ENCODE measurements at places on chromosomes 2 and 18.

DNA sequence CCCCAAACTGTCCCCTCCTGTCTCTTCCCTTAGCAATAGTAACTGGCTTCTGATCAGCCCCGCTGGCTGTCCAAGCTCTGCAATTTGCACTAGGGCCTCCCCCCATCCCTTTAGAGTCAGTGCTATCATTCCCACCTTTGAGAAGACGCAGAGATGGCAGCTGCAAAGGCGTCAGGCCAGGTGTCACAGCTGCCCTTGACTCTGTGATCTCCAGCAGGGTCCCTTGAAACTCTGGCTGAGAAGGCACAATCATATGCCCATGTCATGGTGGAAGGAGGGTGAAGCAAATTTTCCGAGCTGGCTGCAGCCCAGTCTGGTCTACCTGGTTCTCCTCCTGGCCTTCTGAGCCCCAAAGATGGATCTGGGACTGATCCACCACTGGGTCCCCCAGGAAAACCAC is 49.2 kb upstream of the TEX51 start:
- no peak for DNase-seq

DNA sequence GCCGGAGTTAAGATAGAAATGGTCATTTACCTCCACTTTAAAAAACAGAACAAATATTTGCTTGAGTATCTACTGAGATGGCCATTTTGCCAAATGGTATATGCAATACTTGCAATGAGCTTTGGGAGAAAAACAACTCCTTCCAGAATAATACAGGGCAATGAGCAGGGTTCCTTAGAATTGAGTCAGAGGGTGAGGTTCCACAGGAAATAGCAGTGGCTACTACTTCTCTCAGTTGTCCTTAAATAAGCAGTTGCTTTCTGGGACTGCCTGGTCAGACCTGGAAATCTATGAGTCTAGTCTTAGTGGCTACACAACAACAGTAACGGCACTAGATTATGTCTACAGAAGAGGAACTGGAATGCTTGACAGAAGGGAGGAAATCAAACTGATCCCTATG is 80.9 kb upstream of the CCDC85A start:
- DNase-seq = no peak

DNA sequence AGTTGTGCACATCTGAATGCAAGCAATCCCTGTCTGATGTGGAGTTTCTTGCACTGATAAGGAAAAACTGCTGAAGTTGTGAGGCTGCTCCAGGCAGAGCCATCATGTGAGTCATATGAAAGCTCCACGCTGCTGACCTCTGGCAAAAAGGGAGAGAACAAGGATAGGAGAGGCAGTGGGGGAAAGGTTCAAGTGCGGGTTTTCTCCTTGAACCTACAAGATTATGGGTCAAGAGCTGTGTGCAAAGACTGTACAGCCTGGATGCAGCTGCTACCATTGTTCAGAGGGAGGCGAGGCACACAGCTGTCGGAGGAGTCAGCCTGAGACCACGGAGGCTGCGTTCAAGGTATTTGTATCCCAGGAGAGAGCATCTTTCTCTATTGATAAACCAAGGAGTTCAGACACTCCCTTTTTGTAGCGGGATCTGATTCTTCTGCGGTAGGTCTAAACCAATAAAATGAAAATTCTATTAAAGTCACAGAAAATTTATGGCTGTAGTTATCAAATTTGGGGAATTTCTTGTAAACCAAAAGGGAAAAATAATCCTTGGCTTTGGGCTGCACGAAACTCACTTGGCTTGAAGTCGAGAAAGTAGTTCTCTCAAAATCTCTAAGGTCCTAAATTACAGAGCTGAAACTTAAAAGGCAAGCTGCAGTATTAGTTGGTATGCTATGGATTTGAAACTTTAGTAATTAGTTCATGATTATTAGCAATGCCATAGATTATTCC is at the start of gene CDK15:
Gene CDK15 (plus strand): TSS at position 96 of the 729 bp plus-strand sequence. CDS start 128 bp downstream, at position 224.
- DNase-seq = peak; percentile 63

DNA sequence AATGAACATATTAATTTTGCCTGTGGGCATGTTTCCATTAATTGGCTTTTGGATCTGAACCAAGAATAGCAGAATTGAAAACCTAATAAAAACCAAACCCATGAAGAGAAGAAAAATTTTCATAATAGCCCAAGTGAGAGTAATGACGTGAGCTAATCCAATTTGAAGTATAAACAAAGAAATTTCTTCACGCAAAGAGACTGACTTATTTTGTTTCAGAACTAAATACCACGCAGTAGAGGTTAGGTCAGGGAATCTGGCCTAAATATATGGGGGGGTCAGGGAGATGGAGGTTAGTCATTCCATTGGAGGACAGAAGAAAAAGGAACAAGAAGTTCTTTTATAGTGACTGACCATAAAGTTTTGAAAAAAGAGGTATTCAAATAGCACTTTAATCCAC is 94.1 kb upstream of the CYP1B1 start:
- no peak for DNase-seq

GRCh38 chr2:223418131-223418530 is 184.0 kb downstream of the SCG2 start:
- DNase-seq = no peak

- no peak for DNase-seq
Observed at GRCh38 chr2:102044967-102045489, 53.3 kb downstream of the IL1R2 start.

DNA sequence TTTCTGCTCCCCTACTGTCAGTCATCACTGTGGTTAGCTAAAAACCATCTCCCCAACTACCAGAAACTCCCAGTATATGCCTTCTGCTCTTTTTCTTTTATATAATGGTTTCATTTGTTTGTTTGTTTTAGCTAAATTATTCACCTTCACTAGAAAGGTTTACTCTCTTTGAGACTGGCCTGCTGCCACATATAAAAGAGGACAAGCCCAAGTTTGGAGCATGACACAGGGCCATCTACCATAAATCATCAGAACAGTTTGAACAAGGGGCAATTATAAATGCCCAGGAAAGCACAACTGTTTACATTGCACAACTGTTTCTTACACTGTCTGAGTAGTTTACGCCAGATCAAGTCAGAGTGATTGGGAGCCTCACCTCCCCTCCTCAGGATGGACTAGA is 471.0 kb upstream of the PIK3C3 start:
- DNase-seq = no peak

- no peak for DNase-seq
Observed at GRCh38 chr18:59549503-59550173, 147.6 kb downstream of the CCBE1 start.

- no peak for DNase-seq
Observed at GRCh38 chr2:138470941-138471340, 30.6 kb upstream of the SPOPL start.

GRCh38 chr18:36191286-36191685 is 4.0 kb downstream of the MOCOS start:
- DNase-seq = no peak

GRCh38 chr2:152427902-152428301 is 92.9 kb downstream of the FMNL2 start:
- DNase-seq = no peak

GRCh38 chr2:239826786-239827522 is 198.2 kb downstream of the NDUFA10 start:
- no peak for DNase-seq

DNA sequence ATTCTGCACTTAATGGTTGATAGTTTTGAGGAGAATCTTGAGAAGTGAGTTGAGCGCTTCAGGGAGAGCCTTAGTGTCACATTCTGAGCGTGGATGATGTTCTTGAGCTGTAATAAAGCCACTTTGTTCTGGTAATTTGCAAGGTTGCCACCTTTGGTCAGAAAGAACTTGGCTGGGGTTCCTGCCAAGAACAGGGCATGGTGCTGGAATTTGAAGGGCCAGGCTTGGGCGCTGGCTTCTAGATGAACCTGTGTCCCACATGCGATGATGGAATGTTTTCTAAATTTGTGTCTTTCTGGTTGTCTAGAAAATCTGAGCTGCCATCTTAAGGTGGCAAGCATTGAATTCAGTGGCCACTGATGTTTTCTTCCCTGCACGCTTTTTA is 124.1 kb upstream of the EML6 start:
- DNase-seq = no peak

- DNase-seq = no peak
Observed at GRCh38 chr2:44107974-44108373, 60.7 kb upstream of the PPM1B start.

GRCh38 chr2:234496055-234496834 is 636 bp downstream of the ARL4C start:
- DNase-seq = peak; percentile 75

GRCh38 chr2:233584210-233584609 is 17.6 kb upstream of the USP40 start:
- DNase-seq = no peak

DNA sequence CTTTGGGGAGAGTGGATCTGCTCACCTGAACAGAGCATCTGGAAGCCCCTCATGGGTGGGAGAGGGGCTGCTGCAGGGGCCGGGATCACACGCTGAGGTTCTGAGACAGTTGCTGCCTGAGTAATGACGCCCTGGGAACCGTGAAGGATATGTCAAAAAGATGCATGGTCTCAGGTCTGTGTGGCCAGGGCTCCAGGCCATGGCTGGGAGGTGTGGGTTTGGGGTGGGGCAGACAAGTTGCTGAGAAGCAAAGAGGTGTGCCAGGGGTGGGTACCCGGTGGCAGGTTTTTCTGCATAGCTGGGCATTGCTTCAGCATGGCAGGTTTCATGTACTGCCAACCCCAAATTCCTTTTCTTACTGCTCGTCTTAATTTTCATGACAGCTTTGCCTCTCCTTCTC is 133.5 kb downstream of the RPIA start:
- no peak for DNase-seq
